Muscle of back (tissue), 13 donors: ENCODE measurements at places on chromosomes 6 and 20.

- no peak for DNase-seq
These were observed 723 bp downstream of the AKIRIN2 start for GRCh38 chr6:87701344-87701675.

- DNase-seq: peak; percentile 41
These were observed 4.6 kb downstream of the OR2H2 start for GRCh38 chr6:29589423-29590048.

DNA sequence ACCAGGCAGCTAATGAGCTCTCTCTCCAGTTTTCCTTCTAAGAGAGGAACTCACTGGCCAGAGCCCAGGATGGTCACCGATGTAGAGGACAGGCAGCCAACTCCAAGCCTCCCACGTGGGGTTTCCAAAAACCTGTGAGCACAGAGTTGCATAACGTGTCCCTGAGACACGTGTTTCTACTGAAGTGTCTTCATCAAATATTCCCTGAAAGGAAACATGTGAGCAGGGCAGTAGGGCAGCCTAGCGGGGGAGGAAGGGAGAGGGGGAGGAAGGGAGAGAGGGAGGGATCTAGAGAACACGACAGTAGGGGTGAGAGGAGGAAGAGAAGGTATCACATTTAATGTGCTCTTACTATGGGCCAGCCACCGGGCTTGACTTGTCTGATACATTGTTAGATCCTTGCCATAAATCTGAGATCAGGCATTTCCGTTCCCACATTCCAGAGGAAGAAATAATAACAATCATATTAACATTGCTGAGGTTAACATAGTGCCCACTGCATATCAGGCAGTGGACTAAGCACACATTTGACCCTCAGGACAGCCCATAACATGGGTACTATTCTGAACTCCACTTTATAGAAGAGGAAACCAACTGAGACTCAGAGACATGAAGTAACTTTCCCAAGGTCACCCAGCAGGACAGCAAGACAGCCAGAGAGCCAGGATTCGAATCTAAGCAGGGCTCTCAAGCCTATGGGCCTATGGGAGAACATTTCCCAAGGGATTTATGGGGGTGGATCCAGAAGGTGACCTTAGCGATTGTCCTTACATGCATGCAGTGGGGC, 4.5 kb upstream of the SYS1 start:
- DNase-seq: no peak

DNA sequence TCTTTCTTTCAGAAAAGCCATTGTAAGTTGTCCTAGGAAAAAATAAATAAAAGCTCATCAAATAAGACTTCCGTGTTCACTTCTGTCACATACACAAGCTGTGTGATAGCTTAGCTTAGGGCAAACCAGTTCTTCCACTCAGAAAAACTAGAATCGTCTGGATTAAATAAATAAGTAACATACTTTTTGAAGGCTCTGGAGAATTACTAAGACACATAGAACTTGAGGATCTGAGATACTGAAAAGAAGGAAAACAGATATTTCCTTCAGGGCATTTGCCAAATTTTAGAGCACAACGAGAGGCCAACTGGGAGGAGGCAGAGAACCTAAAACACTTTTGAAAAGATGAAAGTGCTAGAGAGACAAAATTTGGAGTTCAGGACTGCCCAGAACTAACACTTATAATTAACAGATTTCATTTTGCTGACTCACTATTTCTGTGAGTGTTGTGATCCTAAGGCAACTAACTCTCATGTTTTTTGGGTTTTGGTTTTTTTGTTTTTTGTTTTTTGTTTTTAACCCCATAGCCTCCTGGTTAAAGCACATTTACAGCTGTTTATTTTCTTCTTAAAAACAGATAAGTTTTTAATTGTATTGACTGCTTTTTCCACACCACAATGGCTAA, 38.7 kb upstream of the THEMIS start:
- no peak for DNase-seq

DNA sequence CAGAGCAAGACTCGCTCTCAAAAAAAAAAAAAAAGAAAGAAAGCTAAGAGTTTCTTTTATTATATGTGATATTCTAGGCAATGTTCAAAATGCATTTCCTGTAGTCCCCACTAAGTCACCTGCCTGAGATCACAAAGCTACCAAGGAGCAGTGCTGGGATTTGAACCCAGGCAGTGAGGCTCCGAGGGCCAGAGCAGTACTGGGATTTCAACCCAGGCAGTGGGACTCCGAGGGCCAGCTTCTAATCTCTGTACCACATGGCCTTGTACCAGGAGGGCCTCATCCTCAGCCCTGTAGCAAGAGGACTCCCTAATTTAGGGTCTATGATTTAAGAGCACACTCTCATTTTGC, 39.7 kb downstream of the ZMYND8 start:
- DNase-seq: no peak

DNA sequence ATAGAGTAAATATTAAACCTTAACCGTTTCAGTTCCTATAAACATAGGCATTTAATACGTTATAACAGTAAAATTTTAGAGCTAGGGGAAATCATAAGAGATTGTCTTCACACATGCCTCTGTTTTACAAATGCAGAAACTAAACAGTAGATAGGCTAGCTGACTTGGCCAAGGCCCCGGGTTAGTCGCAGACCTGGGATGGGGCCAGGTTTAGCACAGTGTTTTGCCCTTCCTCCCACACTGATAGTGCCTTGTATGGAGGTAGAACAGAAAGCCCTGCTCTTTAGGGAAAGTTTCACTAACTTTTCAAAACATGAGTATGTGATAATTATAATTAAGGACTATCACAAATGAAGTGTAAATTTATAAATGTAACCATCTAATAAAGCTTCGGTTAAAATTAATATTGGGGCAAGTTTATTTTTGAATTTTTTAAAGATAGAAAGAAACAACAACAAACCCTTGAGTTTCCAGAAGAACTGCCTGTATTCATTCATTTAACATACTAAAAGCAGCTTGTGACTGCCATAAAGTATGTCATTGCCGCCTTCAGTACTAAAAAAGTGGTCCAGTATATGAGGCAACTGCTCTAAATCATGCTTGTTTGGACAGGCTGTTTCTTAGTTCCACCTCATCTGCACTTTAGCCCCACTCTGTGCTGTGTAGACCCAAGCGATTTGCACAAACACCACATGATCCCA, 62.5 kb upstream of the LOC128125822 start:
- peak; percentile 36 for DNase-seq

DNA sequence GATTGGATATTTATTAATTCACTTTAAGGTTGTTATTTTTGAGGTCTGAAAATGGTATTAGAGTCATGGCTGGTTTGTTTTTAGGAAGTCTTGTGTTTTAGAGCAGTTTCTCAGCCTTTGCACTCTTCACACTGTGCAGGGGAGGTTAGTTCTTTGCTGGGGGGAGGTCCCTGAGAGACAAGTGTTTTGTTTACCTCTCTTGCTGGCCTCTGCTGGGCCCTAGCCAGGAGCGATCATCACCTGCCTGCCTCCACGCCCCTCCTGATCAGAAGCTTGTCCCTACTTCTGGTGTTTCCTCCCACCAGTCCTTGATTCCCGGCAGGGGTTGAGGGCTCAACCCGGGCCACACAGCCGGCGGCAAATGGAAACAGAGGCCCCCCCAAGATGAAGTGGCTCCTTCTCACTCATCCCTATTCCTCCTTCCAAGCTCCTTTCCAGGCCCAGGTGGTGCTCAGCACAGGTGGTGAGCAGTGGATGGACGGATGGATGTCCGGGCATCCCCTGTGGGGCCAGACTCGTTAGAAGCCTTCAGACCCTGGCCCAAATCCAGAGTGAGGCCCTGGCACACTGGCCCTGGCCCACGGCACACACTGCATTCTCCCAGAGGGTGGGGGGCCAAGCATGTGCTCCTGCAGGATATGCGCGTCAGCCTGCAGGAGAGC, 51.3 kb downstream of the GRM4 start:
- DNase-seq: no peak

DNA sequence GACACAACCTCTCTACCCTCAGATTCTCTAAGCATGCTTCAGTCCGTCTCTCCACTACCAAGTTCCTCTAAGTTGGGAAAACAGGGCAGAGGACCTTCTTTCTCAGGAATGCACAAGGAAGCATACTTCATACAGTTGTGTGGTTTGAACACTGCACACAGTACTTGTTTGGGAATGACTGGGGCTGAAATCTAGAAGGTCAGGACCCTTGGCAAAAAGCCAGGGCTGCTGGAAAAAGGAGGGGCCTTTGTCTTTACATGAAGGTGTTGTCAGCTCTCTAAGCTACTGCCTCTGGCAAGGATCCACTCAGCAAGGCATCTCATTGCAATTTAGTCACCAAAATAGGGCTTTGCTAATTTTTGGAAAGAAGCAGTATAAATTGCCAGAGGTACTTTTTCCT, 20.7 kb upstream of the HEY2 start:
- no peak for DNase-seq

DNA sequence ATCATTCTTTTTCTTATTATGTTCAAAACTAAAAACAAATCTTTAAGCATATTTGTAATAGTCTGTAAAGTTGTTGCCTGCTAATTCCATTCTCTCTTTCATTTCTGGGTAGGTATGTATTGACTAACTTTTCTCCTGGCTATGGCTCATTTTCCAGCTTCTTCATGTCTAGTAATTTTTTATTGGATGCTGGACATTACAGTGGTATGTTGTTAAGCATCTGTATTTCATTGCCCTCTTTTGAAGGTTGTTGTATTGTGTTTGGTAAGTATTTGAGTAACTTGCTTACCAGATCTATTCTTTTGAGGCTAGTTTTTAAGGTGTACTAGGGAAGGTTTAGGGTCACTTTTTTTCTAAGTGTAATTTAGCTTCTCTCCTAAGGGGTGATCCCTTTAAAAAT, 230.9 kb downstream of the TTLL2 start:
- no peak for DNase-seq
